Kidney (tissue), 22 donors: ENCODE measurements at places on chromosomes 11 and 22. TPM values are rescaled to one million over a fixed set of nuclear protein-coding genes. Genes with fewer than 3 reads are reported as not detected.

POU2AF2 gene
- not detected for total RNA-seq

FOLR1 gene
- 41.2 TPM for total RNA-seq

BET1L gene
- total RNA-seq = 56.5 TPM

POLD3 gene
- total RNA-seq = 22.3 TPM

TMPRSS13 gene
- total RNA-seq = 1.9 TPM

RIMBP3B gene
- 0.16 TPM for total RNA-seq

IMMP1L gene
- total RNA-seq = 23.8 TPM

C11orf97 gene
- not detected for total RNA-seq

CYTH4 gene
- 30.2 TPM for total RNA-seq

LYVE1 gene
- total RNA-seq = 101 TPM

TRPM5 gene
- 0.25 TPM for total RNA-seq

APOBEC3B gene
- 2.7 TPM for total RNA-seq

CLDN5 gene
- 48.4 TPM for total RNA-seq

VSIG10L2 gene
- total RNA-seq = not detected

DNA sequence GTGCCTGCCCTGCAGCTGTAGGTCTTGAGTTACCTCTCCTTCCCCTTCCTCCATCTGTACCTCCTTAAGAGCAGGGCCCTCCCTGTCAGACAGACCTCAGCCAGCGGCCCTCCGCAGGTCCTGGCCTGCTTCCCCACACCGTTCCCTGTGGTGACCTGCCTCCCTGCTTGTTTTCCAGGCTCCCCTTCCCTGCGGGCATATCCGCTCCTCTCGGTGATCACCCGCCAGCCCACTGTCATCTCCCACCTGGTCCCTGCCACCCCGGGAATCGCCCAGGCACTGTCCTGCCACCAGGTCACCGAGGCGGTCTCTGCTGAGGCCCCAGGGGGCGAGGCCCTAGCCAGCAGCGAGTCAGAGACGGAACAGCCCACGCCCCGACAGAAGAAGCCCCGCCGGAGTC, 60.9 kb downstream of the BARX2 start:
- DNase-seq = no peak

DNA sequence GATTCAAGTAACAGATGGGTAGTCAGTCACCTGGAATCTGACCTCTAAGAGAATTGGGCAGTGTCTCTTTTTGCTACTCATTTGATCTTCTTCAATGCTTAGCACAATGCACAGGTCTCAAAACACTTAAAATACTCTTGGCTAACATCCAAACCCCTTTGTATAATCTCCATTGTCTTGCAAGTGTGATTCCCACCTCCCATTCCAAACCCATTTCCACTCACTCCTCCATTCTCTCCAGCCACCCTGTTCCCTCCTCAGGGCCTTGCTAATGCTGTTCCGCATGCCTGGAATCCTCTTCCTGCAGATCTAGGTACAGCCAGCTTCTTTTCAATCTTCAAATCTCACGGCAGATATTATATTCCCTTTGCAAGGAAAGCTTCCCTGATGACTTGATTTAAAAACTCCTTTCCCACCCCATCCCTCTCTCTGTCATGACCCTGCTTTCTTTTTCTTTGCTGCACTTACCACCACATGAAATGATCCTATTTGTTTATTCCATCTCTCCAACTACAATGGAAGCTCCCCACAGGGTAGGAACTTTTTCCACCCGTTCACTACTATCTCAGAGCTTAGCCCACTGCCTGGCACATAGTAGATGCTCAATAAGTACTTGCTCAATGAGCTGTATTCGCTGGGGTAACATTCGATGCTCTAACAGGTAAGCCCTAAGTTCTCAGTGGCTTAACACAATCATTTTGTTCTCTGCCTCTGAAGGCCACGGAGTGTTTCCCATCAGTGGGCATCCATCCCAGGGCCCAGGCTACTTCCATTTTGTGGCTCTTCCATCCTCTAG, 121.7 kb downstream of the MN1 start:
- no peak for DNase-seq

- no peak for DNase-seq
These were observed 87.2 kb upstream of the NAV2 start for GRCh38 chr11:19625438-19625837.

- peak; percentile 1 for DNase-seq
These were observed 113.5 kb downstream of the MN1 start for GRCh38 chr22:27687984-27688545.

- no peak for DNase-seq
These were observed 20.0 kb upstream of the NDUFC2 start for GRCh38 chr11:78099666-78100065.

GRCh38 chr11:119496469-119496868, 73.5 kb upstream of the THY1 start:
- DNase-seq = no peak

DNA sequence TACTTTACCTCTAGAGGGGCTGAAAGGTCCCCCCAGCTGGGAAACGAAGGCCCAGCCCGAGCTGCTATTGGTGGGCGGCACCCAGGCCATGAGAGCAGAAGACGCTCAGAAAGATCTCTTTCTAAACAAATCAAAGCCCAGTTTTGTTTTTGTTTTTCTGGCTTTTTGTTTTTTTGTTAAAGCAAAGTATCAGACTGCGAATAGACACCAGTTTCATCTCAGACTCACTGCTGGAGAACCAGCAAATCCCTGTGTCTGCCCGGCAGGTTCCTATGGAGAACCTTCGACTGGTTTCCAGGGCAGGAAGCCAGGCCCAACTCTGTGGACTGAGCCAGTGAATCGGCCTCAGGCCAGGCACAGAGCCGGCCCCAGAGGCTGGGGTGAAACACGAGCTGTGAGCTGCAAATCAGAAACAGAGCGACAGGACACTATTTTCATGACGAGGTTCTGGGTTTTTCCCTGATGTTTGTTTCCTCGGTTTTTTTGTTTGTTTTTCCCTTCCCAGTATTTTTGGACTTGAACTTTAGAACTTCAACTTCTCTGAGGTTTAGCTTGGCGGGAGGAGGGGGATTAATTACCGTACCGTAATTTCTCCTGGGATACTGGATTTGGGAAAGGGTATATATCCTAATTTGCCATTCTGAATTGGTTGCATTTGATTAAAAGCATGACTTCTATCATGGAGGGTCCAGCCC, 16.0 kb upstream of the B4GALNT4 start:
- DNase-seq = peak; percentile 49

DNA sequence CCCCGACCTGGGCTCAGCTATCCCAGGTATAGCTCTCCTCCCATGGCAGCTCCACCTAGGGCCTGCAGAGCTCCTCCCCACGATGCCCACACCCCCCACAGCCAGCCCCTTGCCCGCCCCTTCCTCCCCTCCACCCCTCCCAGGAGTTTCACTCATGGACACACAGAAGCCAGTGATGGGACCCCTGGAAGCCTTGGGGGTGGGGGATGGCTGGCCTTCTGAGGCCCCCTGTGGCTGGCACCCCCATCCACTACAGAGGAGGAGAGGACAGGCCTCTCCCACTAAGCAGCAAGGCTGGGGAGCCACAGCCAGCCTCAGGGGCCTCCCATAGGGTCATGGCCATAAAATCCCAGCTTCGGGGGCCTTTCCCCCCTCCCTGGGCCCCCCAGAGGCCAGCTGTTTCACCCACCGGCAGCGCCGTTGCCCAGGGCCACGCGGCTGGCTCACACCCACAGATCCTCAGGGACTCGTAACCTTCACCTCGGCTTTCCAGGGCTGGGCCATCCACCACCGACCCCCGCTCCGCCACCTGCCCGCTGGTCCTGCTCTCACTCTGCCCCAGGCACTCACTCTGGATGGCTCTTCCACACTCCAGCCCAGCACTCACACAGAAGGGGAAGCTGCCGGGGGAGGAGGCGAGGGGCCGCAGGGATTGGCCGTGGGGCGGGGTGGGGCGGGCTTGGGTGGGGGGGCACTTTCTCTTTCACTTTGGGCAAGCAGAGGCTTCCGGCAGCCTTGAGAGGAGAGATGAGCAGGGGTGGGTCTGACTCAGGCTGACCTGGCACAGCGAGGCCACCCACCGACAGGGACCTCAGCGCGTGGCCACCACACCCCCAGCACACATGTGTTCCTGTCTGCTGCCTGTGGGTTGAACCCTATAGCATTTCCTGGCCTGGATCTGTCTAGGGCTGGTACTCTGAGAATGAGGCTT, 2.2 kb downstream of the SLC25A22 start:
- DNase-seq = peak; percentile 72

DNA sequence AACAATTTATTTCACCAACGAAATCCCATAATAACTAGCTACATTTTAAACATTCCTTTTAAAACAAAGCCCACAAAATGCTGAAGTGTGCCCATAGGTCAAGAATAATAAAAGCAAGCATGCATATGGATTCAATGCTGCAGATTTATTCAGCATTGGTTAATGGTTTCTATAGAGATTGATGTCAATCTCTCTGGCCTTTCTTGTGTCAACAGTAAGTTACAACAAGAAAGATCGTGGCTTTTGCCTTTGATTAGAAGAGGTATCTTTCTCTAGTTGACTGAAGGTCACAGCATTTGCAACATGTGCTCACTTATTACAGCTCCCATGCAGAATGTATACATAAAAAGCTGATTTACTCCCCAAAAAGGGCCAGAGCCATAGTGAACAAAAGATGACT, 1.4 kb upstream of the SOX6 start:
- no peak for DNase-seq

DNA sequence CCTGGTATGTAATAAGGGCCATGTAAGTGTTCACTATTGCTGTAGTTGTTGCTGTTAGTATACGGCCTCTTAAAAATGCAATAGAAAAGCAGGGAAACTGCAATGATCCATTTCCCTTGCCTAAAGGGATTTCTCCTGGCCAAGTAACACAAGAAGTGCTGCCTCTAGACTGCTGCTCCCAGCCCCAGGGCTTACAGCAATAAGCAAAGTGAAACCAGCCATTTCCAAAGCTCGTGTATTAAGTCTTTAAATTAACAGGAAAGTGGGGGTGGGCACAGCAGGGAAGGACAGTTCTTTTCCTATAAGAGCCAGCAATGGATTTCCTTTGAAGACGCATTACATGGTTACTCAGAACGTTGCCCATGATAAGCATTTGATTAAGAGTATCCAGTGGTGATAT, 36.9 kb upstream of the WT1 start:
- DNase-seq = peak; percentile 43

DNA sequence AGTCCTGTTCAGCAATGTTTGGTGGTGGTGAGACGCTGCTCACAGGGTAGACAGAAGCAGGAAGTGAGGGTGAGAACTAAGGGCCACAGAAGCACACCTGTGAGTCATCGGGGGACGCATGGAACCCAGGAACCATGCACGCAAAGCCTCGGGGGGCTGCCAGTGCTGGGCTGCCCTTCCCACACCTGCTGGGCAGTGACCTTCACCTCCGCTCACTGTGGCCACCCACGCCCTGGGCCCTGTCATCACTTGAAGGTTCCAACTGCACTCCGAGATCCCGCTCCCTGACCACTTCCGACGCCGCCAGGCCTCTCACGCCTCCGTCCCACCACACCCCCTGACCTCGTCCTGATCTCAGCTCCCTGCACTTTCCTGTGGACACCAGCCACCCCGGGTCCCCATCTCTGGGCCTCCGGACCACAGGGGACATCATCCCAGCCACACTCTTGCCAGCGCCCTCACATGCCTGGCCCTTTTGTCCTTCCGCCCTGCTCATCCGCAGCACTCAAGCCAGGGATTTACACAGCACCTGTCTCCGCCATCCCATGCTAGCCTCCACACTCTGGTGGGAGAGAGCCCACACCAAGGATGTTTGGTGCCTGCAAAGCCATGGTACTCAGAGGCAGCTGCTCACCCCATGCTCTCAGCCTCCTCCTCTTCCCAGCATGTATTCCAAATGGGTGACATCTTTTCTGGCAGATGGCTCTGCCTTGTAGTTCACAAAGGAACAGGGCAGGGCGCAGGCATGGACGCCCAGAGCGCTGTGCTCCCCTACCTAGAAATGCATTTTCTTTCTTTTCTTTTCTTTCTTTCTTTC, 23.1 kb upstream of the ATXN10 start:
- no peak for DNase-seq

DNA sequence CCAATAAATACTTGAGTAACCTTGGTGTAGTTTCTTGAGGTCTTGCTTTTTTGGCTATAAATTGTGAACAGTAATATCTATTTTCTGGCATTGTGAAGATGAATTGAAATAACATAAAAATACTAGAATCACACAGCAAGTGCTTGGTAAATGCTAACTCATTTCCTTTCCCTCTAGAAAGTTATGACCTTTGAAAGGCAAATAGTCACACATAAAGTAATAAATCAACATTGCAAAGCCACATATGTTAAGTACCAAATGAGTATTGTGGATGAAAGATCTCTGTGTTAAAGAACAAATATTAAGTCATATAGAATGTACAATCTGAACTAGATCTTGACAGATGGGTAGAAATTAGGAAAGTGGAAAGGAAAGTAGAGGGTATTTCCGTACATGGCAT, 559.6 kb upstream of the CCDC90B start:
- no peak for DNase-seq

DNA sequence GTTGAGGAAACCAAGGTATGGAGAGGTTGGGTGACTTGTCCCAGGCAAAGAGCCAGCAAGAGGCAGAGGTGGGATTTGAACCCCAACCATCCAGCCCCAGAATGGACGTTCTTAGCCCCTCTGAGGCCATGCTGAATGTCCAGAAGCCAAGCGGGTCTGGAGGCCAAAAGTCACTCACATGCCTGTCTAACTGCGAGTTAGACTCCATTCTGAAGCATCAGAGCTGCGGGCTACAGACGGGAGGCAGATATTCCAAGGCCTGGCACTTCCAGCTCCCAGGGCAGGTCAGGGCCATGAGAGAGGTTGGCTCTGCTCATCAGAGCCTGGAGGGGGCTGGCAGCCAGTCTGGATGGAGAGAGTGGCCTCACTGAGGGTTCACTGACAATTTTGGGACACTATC, 616.5 kb downstream of the BRD1 start:
- DNase-seq = no peak

- DNase-seq = no peak
These were observed 290.0 kb upstream of the CHORDC1 start for GRCh38 chr11:90512846-90513245.

- DNase-seq = no peak
These were observed 33.8 kb downstream of the TXN2 start for GRCh38 chr22:36447632-36448031.

- DNase-seq = no peak
These were observed 7.5 kb upstream of the SYT8 start for GRCh38 chr11:1827095-1827813.

DNA sequence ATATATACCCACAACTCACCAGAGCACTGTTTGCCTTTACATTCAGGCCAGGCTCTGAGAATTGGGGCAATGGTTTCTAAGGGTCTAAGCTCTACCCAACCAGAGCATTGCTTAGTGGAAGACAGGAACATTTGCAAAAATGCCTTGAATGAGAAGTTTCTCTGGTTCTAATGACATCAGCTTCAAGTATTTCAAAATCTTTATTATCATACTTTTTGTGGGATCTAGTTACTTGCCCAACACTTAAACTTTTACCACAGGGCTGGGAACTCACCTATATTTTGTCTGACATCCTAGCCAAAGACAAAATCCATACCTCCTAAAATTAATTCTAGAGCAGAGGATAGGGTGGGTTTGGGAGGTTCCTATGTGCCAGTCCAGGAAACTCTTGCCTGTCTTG, 51.5 kb downstream of the INSC start:
- no peak for DNase-seq

GRCh38 chr11:100687054-100687629, at the start of gene ARHGAP42:
ARHGAP42 (plus strand) TSS chr11:100687288; CDS start chr11:100687679, 391 bp downstream.
- DNase-seq = peak; percentile 92
